ENCODE measurements at places on chromosomes 1 and 21.

- DNase-seq, result no peak
These were observed 137.4 kb downstream of the KAZN start for GRCh38 chr1:14735841-14736240.

- no peak for DNase-seq
These were observed 16.2 kb upstream of the GPR157 start for GRCh38 chr1:9145021-9145668.

GRCh38 chr1:109247401-109248365 lies 1.7 kb upstream of the CELSR2 start:
- DNase-seq, result no peak

DNA sequence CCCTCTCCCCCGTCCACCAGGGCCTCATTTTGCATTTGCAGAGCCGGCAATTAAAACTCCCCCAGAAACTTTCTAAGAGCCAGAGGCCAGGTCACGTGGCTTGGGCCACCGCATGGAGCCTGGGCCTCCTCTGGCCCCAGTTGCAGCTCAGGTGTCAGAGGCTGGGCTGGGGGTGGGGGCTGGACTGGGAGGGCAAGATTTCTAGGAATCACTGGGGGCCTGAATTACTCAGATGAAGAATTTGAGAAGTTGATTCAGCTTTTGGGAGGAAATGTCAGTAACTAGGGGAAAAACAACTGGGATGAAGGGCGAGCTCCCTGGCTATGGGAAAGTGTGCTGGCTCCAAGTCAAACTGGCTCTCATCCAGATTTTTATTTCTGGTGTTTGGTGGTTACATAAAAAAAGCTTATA lies 151.0 kb downstream of the CDC7 start:
- DNase-seq, result peak; percentile 45

GRCh38 chr1:174053826-174054225 lies 31.7 kb upstream of the RC3H1 start:
- no peak for DNase-seq

- DNase-seq, result no peak
These were observed 774 bp upstream of the ANGPTL7 start for GRCh38 chr1:11188381-11188780.

DNA sequence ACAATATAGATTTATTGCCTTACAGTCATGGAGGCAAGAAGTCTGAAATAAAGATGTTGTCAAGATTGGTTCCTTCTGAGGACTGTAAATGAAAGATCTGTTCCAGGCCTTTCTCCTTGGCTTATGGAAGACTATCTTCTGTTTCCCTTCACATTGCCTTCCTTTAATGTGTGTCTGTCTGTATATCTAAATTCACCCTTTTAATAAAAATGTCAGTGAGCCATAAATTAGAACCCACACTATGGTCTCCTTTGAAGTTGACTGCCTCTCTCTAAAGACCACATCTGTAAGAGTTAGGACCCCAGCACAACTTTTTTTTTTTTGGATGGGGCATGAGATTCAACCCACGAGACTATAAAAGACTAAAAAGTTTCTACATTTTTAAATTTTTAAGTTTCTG lies 305.8 kb downstream of the KCNT2 start:
- no peak for DNase-seq

- no peak for DNase-seq
These were observed 12.4 kb downstream of the NRIP1 start for GRCh38 chr21:15052459-15052763.

- no peak for DNase-seq
These were observed 164.9 kb upstream of the COA6 start for GRCh38 chr1:234208351-234208750.

DNA sequence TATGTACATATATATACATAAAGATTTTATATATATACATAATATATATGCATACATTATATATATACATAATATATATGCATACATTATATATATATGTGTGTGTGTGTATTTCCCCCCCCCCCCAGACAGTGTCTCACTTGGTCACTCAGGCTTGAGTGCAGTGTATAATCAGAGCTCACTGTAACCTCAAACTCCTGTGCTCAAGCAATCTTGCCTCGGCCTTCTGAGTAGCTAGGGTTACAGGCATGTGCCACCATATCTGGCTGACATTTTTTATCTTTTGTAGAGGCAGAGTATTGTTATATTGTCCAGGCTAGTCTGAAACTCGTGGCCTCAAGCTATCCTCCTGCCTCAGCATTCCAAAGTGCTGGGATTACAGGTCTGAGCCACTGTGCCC lies 9.0 kb upstream of the FUBP1 start:
- no peak for DNase-seq

GRCh38 chr1:200228081-200228480 lies 181.8 kb downstream of the ZNF281 start:
- DNase-seq, result no peak

DNA sequence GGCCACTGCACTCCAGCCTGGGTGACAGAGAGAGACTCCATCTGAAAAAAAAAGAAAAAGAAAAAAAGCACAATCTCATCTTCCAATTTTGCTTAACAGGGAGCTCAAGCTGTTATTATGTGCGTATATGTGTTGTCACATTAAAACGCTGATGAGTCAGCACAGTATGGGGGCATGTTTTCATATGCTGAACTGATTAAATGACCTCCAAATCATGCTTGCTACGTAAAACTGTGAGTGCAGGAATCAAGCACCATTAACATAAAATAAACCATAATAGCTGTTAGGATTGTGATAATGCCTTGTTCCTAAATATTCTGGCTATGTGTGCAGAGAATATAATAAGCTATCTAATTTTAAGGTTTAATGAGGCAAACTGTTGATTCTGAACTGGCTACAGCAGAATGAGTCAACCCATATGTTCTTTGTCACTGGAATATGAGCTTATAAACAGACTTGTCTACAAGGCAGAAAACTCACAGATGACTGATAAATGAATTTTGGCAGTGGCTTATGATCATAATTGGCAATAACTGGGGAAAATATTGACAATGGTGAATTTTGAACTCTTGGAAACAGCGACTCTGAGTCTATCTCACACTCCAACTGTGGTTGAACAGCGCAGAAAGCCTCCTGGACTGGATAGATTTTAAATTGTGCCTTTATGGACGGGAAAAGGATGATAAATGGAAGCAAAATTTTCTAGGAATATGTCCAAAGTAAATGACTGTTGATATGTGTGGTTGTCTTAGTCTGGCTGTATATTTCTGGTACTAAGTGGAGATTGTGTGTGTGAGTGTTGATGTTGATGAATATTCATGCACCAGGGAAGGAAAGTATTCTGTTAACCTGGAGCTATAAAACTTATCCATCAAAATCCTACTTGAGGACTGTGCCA lies 75.5 kb downstream of the VCAM1 start:
- DNase-seq, result peak; percentile 86

DNA sequence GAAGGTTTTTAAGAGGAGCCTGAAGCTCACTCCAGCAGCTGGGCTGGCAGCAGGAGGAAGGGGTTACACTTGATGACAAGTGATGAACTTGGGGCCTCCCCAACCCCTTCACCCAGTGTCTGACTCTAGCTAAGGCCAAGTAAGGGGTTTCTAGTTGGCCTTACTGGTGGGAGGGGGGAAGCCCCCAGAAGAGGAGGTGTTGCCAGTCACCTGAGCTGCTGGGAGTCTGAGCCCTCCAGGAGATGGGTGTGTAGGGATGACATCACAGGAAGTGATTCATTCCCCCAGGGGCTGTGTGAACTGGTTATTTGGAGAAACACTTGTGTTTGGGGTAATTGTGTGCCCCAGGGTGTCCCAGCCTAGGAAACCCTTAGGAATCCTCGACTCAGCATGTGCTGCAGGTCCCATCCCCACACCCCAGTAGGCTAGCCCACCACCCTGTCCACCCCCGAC lies 3.1 kb downstream of the PADI1 start:
- DNase-seq, result no peak

DNA sequence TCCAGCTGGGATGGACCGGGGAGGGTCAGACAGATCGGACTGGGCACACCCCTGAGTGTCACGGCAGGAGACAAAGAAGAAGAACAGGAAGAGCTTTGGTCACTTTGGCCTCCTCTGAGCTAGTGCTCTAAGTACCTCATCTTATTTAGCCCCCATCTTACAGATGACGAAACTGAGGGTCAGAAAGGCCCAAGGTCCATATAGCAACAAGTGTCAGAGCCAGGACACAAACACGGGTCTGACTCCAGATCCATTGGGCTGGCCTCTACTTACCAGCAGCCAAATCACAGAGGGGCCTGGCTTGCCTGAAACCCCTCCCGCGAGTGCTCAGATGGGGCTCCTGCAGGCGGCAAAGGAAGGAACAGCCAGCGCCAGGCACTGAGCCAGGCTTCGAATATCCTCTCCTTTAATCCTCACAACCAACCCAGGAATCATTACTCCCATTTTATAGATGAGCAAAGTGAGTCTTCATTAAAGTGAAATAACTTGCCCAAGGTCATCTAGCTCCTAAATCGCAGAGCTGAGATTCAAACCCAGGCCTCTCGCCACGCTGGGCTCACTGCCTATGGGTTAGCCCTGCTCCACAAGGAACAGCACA lies 25.7 kb upstream of the SELENON start:
- DNase-seq, result no peak

GRCh38 chr1:172640111-172640510 lies 18.8 kb upstream of the FASLG start:
- DNase-seq, result no peak

GRCh38 chr1:17948594-17948993 lies 159.0 kb upstream of the IGSF21 start:
- no peak for DNase-seq

DNA sequence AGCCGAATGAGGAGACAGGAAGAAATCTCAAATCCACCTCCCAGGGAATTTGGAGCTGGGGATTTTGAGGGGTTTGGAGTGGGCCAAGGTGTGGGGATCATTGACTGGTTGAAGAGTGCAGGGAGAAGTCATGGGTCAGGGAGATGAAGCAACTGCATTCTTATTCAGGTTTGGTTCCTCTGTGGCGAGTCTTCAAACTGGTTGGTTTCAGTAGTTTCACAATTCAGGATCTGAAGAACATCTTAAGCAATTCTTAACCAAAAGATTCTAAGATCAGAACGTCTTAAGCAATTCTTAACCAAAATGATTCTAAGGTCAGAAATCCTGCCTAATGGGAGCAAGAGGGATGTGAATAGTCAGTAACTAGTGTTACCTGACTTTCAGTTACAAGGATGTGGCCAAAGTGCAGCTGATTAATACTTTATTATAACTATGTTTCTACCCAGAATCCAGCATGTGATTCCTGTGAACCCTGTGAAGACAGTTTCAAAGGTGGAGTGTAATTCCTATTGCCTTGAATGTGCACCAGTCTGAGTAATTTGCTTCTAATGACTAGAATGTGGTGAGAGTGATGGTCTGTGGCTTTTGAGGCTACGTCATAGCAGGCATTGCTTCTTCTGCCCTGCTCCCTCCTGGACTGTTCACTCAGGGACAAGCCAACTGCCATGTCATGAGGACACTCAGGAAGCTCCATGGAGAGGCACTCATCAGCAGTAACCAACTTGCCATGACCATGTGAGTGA lies 61.2 kb downstream of the OLFML3 start:
- DNase-seq, result no peak

DNA sequence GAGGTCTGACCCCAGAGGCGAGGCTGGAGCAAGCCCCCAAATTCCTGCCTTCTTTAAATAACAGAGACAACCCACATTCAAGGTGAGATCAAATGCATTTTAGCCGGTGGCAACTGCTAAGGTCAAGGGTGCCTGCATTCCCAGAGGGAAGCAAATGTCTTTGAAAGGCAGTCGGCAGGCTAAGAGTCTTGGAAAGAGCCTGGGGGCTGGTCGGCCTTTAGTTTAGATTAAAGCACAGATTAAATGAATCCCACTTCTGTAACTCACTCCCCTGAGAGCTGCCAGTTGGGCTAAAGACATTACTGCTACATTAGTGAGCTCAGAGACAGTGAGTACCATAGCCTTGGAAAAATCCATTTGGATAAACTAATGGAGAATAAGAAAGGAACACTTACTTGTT lies 59.2 kb downstream of the HTR6 start:
- no peak for DNase-seq

DNA sequence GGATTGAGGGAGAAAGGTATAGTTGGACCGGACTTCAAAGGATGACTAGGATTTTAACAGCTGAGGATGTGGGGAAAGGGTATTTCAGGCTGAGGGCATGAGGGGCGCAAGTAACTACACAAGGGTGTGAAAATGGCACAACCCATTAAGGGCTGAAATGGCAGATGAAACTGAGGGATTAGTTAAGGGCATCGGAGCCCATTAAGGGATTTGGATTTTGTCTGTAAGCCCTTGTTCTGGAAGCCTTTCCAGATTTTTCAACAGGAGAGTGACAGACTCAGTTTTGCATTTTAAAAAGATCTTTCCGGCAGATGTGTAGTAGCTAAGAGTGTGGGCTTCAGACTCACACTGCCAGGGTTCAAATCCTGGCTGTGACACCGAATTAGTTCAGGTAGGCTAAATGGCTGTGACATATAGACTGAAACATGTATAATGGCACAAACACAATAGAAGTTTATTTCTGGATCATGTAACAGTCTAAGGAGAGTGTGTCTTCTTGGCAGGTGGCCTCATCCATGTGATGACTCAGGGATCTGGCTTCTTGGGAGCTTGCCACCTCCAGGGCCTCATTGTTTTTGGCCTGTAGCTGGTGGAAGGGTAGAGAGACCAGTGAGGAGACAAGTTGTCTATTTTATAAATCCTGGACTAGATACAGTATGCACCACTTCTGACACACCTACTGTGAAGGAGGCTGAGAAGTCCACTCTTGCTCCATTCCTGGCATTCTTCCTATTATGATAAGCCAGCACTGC lies 49.6 kb downstream of the UBE2T start:
- DNase-seq, result peak; percentile 94

DNA sequence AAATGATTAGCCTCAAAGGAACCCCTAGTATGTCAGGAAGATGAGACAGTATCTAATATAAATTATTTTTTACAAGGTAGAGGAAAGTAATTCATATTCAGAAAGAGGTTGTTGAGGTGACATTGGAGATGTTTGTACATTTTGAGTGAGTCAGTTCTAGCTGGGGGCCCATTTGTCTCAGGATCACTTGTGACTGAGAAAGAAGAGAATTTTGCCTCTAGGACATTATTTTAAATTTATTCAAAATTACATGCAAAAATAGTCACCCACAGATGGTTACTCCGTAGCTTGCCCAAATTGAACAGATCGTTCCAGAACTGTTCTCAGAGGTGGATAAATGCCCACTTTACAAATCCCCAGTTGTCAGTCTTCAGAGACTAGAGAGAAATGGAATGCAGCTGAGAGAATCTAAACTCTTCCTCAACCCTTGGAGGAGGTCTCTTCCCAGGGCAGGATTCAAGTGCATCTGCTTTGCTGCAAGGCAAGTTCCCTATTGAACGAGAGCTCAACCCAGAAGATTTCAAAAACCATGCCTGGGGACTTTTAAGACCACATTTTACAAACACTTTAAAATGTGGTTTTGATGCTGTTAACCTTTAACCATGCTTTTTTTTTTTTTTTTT lies 987.8 kb upstream of the ADAMTS5 start:
- DNase-seq, result peak; percentile 55

- no peak for DNase-seq
These were observed 174.8 kb downstream of the TNFSF18 start for GRCh38 chr1:172875892-172876291.

All from astrocyte of the cerebellum (primary cell).